Stimulated activated CD4-positive, alpha-beta T cell treated with anti-CD3 and anti-CD28 coated beads, Interleukin-12 subunit alpha, Interleukin-12 subunit beta, amount 100 ng/mL, for 4 hours (primary cell): ENCODE measurements at places on chromosomes 2 and 18.

- DNase-seq = no peak
Measured at GRCh38 chr2:42792583-42793333, at the start of gene HAAO. Gene HAAO, minus strand, starts transcription at chr2:42792583. Its CDS starts 47 bp downstream, at chr2:42792536.

GRCh38 chr2:142502402-142502801 is 371.6 kb upstream of the LRP1B start:
- DNase-seq = no peak

- DNase-seq = no peak
Measured at GRCh38 chr2:204842661-204843485, 297.6 kb downstream of the PARD3B start.

- no peak for DNase-seq
Measured at GRCh38 chr2:196565106-196565765, 74.3 kb upstream of the CCDC150 start.

DNA sequence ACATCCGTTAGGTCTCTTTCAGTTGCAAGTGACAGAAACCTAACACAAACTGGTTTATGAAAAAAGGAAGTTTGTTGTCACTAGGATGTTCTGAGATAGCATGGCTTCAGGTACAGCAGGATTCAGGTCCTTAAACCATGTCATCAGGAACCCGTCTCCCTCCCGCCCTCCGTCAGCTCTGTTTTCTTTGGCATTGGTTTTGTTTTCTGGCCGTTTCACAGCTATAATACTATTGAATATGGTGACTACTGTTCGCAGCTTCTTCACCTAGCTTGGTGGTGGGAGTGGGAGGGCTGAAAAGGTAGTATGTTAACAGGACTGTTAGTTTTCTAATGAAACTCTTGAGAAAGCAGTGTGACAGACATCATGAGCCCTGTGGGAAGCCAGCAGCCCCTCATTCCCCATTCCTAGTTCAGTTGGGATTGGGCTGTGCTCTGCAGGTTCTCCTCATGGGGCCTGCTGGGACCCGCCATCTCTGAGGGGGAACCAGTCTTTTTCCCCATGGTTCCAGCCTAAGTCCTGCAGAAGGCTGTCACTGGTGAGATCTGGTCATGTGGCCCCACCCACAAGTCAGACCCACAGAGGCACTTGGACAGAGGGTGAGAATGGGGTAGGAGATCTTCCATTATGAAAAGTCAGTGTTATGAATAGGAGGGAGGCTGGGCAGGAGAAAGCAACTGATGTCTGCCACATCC is 12.1 kb downstream of the PTMA start:
- DNase-seq = no peak

DNA sequence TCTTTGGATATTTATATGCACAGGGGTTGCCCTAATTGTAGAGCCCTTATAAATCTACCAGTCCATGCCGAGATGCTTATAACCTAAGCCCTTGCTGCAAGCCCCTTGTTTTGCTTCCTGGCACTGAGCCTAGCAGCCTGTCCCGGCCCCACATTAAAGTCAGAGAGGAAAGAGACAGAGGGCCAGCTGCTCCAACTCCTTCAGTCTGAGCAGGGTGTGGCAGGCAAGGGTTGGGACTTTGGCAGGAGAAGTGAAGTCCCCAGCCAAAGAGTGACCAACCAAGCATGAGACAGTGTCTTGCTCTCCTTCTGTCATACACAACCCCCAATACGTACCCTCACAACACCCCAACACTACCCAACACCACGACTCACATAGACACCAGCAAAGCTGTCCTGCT is 54.7 kb upstream of the FZD7 start:
- DNase-seq = no peak

- no peak for DNase-seq
Measured at GRCh38 chr18:59052965-59053820, 86.5 kb upstream of the SEC11C start.

DNA sequence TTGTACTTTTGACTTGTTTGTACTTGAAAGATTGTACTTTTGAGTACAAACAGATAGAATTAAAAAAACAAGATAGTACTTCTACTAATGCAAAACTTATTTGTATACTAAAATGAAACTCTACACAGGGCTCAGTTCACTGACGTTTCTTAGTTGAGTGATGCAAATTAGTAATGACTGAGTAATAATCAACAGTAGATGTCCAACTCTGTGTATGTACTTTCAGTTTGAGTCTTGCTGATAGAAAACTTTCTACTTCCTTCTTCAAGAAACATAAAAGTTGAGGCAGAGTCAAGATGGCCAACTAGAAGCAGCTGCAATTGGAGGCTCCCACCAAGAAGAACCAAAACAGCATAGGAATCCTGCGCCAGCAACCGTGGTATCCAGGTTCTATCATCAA is 585.0 kb downstream of the NR4A2 start:
- DNase-seq = no peak
